ENCODE measurements at places on chromosomes 13 and 19.

GRCh38 chr13:48749699-48750473, 96.2 kb downstream of the CYSLTR2 start:
- H3K36me3 ChIP-seq = no peaks in the 10 kb centered on the region
- peak overlapping the region; percentile 16 for H3K27ac ChIP-seq
- no peaks in the 10 kb centered on the region for H3K27me3 ChIP-seq

DNA sequence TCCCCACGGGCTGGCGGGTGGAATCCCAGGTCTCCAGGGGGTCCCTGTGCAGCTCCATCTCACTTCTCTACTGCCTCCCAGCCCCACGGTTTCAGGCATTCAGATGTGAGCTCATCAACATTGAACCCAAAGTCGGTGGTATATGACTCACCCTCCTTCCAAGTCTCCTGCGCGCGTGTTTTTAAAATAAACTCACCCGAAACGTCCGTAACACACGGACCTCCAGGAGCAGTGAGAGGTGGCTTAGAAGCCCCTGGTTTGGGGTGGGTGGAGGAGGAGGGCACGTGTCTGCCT, 14.0 kb upstream of the CRTC1 start:
- DNase-seq = no peak
- peaks cover 10% of the 10 kb centered on the region for H3K36me3 ChIP-seq
- H3K27me3 ChIP-seq = no peaks in the 10 kb centered on the region
- H3K27ac ChIP-seq = no peak overlapping the region
- H3K4me1 ChIP-seq = no peaks in the 10 kb centered on the region

GRCh38 chr13:59690857-59691500, 472.7 kb downstream of the DIAPH3 start:
- no peaks in the 10 kb centered on the region for H3K36me3 ChIP-seq
- H3K4me1 ChIP-seq = peaks cover 3% of the 10 kb centered on the region
- no peaks in the 10 kb centered on the region for H3K27me3 ChIP-seq
- no peak for DNase-seq
- no peak overlapping the region for H3K27ac ChIP-seq

- no peak overlapping the region for H3K27ac ChIP-seq
- no peaks in the 10 kb centered on the region for H3K4me1 ChIP-seq
- no peaks in the 10 kb centered on the region for H3K36me3 ChIP-seq
- H3K27me3 ChIP-seq = peaks cover 5% of the 10 kb centered on the region
Observed at GRCh38 chr13:99845161-99845874, 126.2 kb downstream of the ZIC5 start.

DNA sequence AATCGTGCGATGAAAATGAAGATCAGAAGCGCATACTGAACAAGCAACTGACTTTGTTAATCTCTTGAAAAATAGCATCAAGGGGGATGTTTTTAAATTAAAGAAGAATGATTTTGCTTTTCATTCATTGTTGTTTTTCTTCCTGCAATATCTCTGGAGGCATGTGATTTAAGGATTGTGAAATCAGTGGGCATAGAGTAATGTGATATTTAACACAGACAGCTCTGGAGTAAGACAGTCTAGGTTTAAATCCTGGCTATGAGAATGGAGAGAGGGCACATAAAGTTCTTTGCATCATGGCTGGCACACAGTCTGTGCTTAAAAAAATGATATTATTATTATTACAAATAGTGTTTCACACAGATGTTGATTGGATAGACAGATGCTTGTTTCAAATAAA, 243.1 kb upstream of the NBEA start:
- H3K27me3 ChIP-seq = no peaks in the 10 kb centered on the region
- no peaks in the 10 kb centered on the region for H3K36me3 ChIP-seq
- H3K4me3 ChIP-seq = no peak overlapping the region
- DNase-seq = no peak
- H3K4me1 ChIP-seq = no peaks in the 10 kb centered on the region

- peaks cover 51% of the 10 kb centered on the region for H3K4me1 ChIP-seq
- H3K27me3 ChIP-seq = no peaks in the 10 kb centered on the region
- DNase-seq = no peak
Observed at GRCh38 chr19:1088416-1089010, 6.7 kb downstream of the POLR2E start.

- no peaks in the 10 kb centered on the region for H3K36me3 ChIP-seq
- peaks cover 19% of the 10 kb centered on the region for H3K27me3 ChIP-seq
- DNase-seq = no peak
Observed at GRCh38 chr13:98399756-98400155, 177.2 kb downstream of the STK24 start.

- H3K27me3 ChIP-seq = peaks cover 17% of the 10 kb centered on the region
- DNase-seq = peak; percentile 75
- H3K36me3 ChIP-seq = no peaks in the 10 kb centered on the region
- peaks cover 3% of the 10 kb centered on the region for H3K4me1 ChIP-seq
- no peak overlapping the region for H3K27ac ChIP-seq
Observed at GRCh38 chr13:31742097-31742734, 2.9 kb downstream of the RXFP2 start.

GRCh38 chr19:11982526-11982925, 17.7 kb downstream of the ZNF763 start:
- H3K27me3 ChIP-seq = no peaks in the 10 kb centered on the region
- H3K4me3 ChIP-seq = no peak overlapping the region
- no peak overlapping the region for H3K27ac ChIP-seq
- peaks cover 2% of the 10 kb centered on the region for H3K4me1 ChIP-seq

DNA sequence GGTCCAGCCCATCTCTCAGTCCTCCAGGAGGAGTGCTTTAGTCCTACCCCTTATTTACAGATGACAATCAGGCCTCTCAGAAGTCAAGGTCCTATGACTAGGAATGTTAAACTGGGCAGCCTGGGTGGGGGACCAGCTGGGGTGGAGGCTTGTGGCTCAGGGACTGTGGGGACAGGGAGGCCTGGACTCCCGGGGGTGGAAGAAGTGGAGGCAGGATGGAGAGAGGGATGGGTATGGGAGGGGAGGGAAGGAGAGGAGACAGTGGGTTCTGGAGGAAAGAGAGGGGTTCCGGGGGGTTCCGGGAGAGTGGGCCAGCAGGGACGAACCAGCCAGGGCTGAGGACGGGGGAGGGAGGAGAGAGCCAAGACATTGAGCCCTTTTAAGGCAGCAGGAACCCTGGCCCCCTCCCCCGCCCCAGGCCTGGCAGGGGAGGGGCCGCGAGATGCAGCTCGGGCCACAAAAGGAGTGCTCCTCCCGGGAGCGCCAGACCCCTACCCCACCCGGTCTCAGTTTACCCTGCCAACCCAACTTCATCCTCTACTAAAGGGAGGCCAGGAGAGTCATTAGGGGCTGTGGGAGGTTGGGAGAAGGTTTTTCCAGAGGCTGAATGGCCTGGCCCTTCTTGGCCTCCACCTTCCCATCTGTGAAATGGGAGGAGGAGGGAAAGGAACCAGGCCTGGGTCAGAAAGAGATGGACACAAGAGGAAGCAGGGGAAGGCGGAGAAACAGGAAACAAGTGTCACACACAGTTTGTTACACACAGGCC, 1.7 kb downstream of the DMPK start:
- DNase-seq = no peak
- no peak overlapping the region for H3K27ac ChIP-seq
- H3K36me3 ChIP-seq = peaks cover 22% of the 10 kb centered on the region
- H3K27me3 ChIP-seq = peaks cover 8% of the 10 kb centered on the region

GRCh38 chr19:48469289-48469881, at the start of gene CYTH2:
TSS of gene CYTH2 (plus strand) at chr19:48469369. CDS start at chr19:48469508, 139 bp downstream.
- peak within 1 kb of the TSS; percentile 79 for H3K4me3 ChIP-seq
- peak; percentile 82 for DNase-seq
- H3K36me3 ChIP-seq = peaks cover 25% of the 10 kb centered on the region

DNA sequence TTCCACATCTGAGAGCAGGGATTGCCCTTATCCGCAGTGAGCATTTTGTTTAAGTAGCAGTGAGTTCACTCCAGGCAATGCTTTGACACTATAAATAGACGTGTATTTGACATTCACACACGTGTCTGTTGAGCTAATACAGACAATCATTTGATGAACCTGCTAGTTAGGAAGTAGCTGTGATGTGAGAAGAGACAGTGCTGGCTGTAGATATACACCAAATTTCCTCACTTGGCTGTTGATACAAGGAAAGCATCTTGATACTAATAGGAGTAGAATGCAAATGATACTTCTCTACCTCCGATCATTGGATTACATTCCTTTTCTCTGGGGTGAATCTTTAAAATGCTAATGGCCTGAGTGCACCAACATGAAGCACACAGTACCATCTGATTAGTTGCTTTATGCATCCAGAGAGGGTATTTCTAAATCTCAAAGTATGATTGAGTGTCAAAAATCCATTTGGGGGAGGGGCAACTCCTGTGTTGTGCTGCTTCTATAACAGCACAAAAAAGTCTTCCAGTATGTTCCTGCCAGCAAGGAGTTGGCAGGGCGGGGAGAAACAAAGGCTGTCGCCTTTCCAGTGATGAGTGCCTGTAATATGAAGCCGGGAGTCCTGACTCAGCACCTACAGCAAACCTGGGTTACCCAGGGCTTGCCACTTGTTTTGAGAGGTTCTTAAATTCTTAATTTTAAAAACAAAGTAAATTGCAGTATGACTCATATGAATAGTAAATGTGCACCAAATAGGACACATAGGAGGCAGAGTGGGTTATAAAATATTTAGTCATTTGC, 7.0 kb downstream of the CUL4A start:
- H3K27ac ChIP-seq = no peak overlapping the region
- no peak overlapping the region for H3K4me3 ChIP-seq
- H3K36me3 ChIP-seq = peaks cover 29% of the 10 kb centered on the region

GRCh38 chr19:14473073-14473977, 1.8 kb downstream of the PTGER1 start:
- H3K36me3 ChIP-seq = peaks cover 16% of the 10 kb centered on the region
- H3K4me1 ChIP-seq = peaks cover 31% of the 10 kb centered on the region
- no peak overlapping the region for H3K27ac ChIP-seq
- H3K27me3 ChIP-seq = peaks cover 15% of the 10 kb centered on the region

- peak overlapping the region; percentile 94 for H3K27ac ChIP-seq
- H3K36me3 ChIP-seq = no peaks in the 10 kb centered on the region
- H3K4me3 ChIP-seq = peak overlapping the region; percentile 92
- peaks cover 32% of the 10 kb centered on the region for H3K4me1 ChIP-seq
- H3K27me3 ChIP-seq = no peaks in the 10 kb centered on the region
- no peak for DNase-seq
Observed at GRCh38 chr19:3625996-3626472, 556 bp downstream of the CACTIN start.

DNA sequence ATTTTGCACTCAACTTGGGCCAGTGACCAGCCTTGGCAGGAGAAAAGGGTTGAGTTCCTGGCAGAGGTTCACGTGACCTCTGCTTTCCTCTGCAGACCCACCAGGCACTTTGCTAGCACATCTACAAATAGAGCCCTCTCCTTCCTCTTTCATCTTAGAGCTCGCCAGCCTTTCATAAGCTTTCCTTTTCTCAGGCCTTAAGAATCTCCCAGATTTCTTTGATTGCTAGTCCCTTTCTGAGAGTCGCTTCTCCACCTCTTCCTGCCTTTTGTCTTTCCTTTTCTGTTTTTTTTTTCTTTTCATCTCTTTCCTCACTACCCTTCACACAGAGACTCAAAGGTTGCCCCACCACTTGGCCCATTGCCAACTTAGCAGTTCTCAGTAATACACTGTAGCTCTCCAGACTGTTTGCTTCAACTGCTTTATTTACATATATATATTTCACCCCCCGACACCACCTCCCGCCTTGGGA, 375.7 kb upstream of the SPRY2 start:
- no peaks in the 10 kb centered on the region for H3K27me3 ChIP-seq
- no peaks in the 10 kb centered on the region for H3K36me3 ChIP-seq
- H3K4me1 ChIP-seq = no peaks in the 10 kb centered on the region
- H3K27ac ChIP-seq = no peak overlapping the region
- DNase-seq = no peak

GRCh38 chr13:96816261-96816660, 178.0 kb downstream of the OXGR1 start:
- no peak overlapping the region for H3K4me3 ChIP-seq
- no peaks in the 10 kb centered on the region for H3K36me3 ChIP-seq
- DNase-seq = no peak
- no peaks in the 10 kb centered on the region for H3K27me3 ChIP-seq
- H3K27ac ChIP-seq = no peak overlapping the region
- H3K4me1 ChIP-seq = no peaks in the 10 kb centered on the region

DNA sequence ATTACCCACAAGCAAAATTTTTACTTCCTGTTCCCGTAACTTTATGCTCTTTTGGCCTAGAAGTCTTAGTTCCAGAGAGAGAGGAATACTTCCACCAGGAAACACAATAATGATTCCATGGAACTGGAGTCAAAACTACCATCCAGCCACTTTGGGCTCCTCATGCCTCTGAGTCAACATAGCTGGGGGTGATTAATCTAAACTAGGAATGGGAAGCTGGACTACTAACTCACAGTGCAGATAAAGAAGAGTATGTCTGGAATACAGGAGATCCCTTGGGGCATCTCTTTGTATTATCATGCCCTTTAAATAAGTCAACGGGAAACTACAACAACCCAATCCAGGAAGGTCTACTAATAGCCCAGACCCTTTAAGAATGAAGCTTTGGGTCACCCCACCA, 8.9 kb upstream of the ELF1 start:
- DNase-seq = no peak
- peaks cover 34% of the 10 kb centered on the region for H3K4me1 ChIP-seq
- no peak overlapping the region for H3K4me3 ChIP-seq
- H3K27me3 ChIP-seq = no peaks in the 10 kb centered on the region
- peaks cover 5% of the 10 kb centered on the region for H3K36me3 ChIP-seq

GRCh38 chr19:32457571-32458158, 52.1 kb downstream of the DPY19L3 start:
- H3K4me1 ChIP-seq = peaks cover 21% of the 10 kb centered on the region
- no peak for DNase-seq
- H3K4me3 ChIP-seq = no peak overlapping the region
- peaks cover 15% of the 10 kb centered on the region for H3K36me3 ChIP-seq
- no peaks in the 10 kb centered on the region for H3K27me3 ChIP-seq

DNA sequence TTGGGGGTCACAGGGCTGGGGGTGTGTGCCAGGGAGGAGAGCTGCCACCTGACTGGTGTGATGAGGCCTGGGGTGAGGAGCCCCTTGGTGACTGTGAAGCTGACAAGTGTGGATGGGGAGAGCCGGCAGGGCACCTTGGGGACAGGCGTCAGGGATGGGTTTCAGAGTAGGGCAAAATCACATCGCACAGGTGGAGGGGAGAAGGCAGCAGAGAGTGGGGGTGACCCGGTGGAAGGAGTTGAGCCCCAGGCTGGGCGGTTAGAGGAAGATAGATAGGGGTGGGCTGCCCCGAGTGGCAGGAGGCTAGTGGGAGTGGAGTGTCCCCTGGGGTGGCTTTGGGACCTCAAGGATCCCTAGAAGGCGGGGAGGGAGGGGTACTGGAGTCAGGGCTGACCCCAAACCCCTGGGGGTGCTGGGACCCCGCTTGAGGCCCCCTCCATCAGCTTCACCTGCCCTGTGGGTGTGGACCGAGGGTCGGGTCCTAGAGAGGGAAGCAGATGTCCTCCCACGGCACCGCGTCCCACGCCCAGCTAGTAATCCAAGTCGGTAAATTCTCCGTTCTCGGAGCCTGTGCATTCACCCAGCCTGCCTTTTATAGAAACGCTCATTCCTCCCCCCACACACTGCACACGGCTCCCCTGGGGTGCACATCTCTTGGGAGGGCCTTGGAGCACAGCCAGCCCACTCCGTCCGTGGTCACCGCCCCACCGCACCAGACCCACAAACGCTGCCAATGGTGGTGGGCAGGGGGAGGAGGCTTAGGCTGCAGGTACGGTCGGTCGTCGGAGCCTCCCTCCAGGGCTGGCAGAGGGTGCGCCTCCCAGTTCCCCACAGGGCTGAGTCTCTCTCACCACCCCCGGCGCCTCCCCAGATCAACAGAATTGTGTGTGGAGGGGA, 2.4 kb downstream of the CTXN1 start:
- H3K36me3 ChIP-seq = no peaks in the 10 kb centered on the region
- H3K4me3 ChIP-seq = no peak overlapping the region
- peaks cover 8% of the 10 kb centered on the region for H3K27me3 ChIP-seq
- peaks cover 37% of the 10 kb centered on the region for H3K4me1 ChIP-seq
- no peak for DNase-seq

GRCh38 chr13:44865722-44866410, 123.4 kb downstream of the NUFIP1 start:
- no peak overlapping the region for H3K4me3 ChIP-seq
- H3K27ac ChIP-seq = no peak overlapping the region
- peaks cover 6% of the 10 kb centered on the region for H3K4me1 ChIP-seq
- no peak for DNase-seq
- H3K36me3 ChIP-seq = no peaks in the 10 kb centered on the region
- H3K27me3 ChIP-seq = peaks cover 7% of the 10 kb centered on the region

Measured in activated CD4-positive, alpha-beta memory T cell treated with anti-CD3 and anti-CD28 coated beads, Interleukin-2, amount 10 ng/mL, durations not matched to agents 7 days and 5 days (primary cell).